ENCODE measurements at places on chromosomes 6 and 20. TPM values are rescaled to one million over a fixed set of nuclear protein-coding genes. Genes with fewer than 3 reads are reported as not detected.

The VSTM2L gene
- total RNA-seq = 0.20 TPM

The SRSF3 gene
- total RNA-seq = 415 TPM

DNA sequence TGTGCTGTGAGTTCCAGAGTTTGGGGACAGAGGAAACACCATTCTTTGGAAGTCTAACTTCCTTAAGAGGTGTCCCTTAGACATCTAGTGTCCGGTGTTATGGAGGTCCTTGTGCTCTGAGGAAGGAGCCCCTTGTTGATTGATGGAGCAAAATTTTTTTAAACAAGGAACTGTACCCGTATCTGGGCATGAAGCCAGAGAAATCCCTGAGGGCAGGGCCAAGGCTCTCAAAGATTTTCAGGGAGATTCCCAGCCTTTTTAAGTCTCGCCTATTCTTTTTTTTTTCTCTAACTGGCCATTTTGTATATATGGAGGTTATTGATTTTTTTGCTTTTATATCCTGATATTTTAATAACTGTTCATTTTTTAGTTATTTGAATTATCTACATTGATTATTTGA lies 45.9 kb downstream of the TRIM38 start:
- no peak for DNase-seq

DNA sequence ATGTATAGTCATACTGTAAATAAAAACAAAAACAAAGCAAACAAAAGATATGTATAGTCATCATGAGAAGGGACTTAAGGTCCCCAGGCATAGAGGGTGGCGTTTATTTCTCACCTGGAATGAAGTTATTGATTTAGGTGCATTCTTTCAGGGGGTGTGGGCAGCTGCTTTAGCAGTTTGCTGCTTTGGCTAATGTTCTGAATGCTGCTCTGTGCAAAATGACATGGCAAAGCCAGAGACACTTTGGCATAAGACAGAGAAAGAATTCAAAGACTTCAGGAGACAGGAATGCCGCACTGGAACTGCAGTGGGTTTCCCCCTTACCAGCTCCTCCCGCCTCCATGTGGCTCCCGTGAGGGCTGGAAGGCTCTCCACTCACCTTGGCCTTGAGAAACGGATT lies 36.4 kb upstream of the NELFCD start:
- no peak for DNase-seq

DNA sequence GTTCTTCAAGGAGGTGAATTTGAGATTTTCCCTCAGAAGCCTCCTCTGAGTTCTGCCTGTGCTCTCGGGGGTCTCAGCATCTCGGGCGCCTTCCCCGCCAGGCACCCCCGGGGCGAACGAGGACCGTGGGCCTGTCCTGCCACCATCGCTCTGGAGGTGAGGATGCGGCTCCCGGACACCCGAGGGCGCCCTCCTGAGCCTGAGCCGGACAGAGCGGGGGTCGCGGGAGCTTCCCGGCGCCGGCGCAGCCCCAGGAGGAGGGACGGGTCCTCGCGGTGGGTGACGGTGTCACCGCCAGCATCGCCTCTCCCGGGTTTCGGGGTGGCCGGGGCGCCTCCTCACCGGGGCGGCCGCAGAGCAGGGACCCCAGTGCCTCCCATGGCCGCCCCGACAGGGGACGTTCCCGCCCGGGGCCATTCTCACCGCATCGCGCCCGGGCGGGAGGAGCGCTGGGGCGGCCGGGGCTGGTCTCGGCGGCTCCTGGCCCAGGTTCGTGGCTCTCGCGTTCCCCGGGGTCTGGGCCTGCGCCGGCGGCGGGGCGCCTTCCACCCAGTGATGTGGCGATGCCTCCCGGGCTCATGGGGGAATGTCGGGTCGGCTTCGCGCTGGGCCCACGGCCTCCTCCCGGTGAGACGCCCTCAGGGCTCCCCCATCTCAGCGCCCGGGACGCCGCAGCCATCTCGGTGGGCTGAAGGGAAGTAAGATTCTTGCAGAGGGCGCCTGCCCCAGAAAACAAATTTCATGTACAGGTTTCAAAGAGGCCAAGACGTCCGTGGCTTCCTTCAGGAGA lies 210.5 kb downstream of the ERMARD start:
- no peak for DNase-seq

DNA sequence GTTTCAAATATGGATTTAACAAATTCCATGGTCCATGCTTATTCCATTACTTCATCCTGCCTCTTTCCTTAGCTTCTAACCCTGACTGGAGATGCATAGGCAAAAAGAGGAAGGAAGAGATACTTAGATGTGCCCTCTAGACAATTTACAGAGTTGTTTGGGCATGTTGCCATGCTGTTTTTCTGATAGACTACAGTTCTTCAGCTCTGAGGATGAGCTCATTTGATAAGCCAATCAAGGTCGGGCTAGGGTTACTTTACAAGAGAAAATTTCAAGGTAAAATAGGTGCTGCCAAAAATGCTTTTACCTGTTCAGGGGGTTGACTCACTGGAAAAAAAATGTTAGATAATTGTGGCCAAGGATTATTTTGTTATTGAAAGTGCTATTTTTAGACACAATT lies 5.9 kb downstream of the HCRTR2 start:
- DNase-seq = no peak

GRCh38 chr20:49608752-49609670 lies 41.1 kb upstream of the PTGIS start:
- no peak for DNase-seq
